Activated T-cell treated with anti-CD3 and anti-CD28 coated beads for 48 hours (primary cell): ENCODE measurements at places on chromosomes 7 and 10.
A peak's percentile ranks its signal among the peaks of the same experiment; 100 is the strongest.

DNA sequence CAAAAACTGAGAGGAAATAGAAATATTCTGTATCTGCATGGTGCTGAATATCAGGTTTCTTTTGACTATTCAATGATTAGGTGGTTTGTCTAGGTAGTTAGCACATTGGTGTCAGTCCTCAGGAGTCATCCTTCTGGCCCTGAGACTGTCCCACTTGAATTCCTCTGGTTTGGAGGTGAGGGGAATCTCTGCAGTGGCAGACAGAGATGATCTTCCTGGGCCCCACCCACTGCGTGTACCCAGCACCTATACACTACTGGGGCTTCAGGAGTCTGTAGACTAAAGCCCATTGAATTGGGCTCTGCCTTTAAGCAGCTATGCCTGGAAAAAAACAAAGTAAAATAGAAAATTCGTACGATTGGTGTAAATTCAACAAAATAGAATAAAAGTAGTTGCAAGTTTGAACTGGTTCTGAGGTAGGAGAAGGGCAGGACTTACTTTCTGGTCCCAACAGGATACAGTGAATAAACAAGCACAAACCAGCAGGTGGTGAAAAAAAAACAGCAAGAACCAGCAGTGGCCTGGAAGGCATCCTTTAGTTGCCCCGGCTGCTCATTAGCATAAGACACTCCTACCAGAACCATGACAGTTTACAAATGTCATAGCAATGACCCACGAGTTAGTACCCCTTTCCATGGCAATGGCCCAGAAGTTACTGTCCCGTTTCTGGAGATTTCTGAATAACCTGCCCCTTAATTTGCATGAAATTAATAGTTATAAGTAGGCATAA, 1.7 kb downstream of the LIPM start:
- DNase-seq, result no peak

DNA sequence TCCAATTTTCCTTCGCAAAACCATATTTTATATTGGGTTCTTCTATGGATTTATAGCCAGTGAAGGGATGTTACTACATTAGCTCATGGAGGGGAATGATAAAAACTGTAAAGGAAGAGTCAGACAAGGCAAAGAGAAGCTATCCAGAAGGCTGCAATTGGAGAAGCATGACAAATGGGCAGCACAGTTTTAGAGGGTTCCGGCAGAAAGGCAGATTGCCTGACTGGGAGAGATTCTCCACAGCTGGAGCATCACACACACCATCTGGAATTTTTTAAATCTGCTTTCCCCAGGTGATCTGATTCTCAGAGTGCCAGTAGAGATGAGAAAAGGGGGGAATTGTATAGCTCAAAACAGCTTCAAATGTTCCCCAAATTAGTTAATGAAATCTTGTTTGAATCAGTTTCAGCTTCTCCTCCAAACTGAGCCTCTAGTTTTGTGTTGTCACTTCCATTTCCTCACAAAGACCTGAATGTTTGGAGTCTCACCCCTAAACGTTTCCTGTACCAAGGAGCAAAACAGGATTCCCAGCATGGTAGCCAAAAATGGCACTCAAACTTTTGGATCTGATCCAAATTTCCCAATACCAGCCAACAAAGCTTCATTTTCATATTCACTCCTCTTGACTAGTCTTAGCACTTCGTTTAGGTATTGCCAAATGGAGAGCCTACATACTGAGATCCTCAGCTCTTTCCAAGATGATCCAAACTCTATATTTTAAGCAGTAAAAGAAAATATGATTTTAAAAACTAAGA, 177.5 kb downstream of the HPSE2 start:
- no peak for DNase-seq

DNA sequence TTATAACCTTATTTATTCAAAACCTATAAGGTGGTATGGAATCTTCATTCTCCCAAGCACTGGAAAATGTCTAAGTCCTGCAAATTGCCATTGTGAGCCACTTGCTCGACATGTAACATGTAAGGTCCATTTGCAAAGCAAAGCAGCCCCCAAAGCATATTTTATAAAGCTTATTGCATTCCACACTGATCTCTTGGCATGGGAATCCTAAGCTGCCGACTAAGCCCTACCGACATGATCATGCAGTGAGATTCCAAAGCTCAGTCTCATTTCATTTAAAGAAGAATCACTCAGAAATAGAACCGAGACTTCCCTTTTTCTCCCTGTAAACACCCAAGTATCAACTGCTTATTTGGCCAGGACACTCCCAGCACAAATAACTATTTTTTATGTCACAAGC, 333.4 kb upstream of the MYO3A start:
- DNase-seq, result no peak

DNA sequence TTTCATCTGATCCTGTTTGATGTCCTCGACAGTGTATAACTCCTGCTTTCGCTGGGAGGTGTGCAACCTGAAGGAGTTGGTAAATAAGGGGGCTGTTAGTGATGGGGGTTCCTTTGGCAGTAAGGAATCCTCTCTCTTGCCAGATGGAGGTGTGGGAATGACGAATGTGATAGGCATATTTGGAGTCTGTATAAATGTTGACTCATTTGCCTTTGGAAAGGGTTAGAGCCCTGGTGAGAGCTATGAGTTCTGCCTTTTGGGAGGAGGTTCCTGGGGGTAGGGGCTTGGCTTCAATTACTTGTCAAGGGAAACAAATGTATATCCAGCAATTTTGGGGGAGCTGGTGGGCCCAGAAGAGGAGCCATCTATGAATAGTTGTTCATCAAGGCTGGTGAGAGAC, 11.4 kb upstream of the CHST3 start:
- DNase-seq, result no peak

- no peak for DNase-seq
Observed at GRCh38 chr7:133365917-133366316, 113.0 kb downstream of the EXOC4 start.

- DNase-seq, result no peak
Observed at GRCh38 chr7:125568799-125569198, 639.2 kb upstream of the POT1 start.

GRCh38 chr10:71086439-71087080, 125.8 kb upstream of the UNC5B start:
- DNase-seq, result no peak

- no peak for DNase-seq
Observed at GRCh38 chr7:110977127-110977737, 113.7 kb upstream of the LRRN3 start.

- DNase-seq, result no peak
Observed at GRCh38 chr10:63464402-63465292, 1.1 kb downstream of the JMJD1C start.

DNA sequence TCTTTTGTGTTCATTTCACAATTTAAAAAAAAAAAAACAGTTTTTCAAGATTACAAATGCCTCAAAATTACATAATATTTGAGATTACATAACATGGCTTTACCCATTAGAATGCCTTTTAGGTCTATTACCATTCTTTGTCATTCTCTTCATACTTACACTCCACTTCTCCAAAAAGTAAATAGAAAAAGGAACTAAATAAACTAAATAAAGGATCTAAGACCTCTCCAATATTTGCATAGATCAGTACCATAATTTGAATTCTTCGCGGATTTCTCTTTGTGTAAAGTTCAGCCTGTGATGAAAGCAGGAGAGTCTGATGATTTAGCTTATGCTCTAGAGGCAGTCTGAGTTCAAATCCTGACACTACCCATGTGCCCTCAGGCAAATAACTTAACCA, 56.4 kb upstream of the C1GALT1 start:
- DNase-seq, result no peak

DNA sequence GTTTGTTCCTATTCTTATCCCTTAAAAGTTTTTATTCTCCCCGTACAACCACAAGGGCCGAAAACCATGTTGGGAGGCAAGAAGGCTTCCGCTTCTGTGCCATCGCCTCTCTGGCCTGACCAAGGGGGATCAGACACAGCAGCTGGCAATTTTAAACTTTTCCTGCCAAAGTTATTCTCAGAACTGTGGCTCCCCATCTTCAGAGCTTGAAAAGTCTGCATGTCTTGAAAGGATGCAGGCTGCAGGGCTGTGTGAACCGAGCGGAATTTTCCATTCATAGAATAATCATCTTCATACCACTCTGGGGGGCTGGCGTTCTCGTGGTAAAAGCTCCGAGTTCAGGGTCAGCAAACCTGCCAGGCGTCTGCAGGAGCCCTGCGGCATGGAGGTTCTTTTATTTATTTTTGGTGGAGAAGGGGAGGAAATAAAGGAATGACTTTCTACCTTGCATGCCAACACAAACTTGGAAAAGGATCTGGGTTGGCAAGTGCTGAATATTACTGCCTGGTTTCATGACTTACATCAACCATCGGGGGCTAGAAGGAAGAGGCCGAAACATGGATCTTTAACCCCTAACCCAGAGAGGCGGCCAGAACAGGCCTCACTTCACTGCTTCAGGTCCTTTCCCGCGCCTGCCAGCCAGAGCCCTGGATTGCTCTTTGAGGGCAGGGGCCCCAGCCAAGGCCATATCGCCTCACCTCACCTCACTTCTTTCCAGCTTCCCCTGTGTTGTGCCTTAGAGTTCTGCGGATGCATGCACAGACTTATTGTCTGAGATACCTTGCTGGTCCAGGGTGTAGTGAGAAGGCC, 3.0 kb upstream of the NANOS1 start:
- no peak for DNase-seq

- DNase-seq, result no peak
Observed at GRCh38 chr10:88499569-88500470, 83.3 kb downstream of the RNLS start.

DNA sequence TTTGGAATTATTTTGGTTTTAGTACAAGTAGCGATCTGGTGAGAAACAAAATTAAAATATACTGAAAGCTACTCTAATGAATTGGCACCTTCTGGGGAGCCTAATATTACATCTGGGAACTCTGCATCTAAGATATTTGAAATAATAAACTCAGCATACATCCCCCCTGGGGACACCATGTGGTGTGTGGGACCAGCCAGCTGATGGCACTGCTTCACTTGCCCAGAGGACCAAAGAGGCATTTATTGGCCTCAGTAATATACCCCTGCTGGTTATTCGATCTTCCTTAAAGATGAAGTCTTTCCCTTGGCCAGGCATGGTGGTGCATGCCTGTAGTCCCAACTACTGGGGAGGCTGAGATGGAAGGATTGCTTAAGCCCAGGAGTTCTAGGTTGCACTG, 195.1 kb upstream of the AUTS2 start:
- DNase-seq, result no peak

DNA sequence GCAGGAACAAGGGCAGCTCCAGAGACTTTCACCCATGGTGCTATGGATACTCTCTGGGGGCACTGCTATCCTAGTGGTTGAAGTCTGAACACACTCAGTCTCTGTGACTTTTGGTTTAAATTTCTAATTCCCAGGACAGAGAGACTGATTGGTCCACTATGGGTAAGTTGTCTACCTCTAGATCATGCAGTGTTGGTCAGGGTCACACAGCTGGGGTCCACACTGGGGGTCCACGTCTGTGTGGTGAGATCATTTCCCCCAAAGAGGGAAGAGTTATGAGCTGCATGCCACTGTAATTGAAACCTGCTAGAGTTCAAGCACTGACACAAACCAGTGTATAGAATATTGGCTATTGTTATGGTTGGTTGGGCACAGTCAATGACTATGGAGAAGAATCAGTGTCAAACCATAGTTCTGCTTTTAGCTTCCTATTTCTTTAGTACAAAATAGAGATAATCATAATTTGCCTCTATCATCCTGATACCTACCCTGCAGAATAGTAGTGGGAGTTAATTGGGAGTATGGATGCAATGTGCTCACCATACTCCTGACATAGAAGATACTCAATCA, 101.6 kb downstream of the PRTFDC1 start:
- DNase-seq, result no peak

DNA sequence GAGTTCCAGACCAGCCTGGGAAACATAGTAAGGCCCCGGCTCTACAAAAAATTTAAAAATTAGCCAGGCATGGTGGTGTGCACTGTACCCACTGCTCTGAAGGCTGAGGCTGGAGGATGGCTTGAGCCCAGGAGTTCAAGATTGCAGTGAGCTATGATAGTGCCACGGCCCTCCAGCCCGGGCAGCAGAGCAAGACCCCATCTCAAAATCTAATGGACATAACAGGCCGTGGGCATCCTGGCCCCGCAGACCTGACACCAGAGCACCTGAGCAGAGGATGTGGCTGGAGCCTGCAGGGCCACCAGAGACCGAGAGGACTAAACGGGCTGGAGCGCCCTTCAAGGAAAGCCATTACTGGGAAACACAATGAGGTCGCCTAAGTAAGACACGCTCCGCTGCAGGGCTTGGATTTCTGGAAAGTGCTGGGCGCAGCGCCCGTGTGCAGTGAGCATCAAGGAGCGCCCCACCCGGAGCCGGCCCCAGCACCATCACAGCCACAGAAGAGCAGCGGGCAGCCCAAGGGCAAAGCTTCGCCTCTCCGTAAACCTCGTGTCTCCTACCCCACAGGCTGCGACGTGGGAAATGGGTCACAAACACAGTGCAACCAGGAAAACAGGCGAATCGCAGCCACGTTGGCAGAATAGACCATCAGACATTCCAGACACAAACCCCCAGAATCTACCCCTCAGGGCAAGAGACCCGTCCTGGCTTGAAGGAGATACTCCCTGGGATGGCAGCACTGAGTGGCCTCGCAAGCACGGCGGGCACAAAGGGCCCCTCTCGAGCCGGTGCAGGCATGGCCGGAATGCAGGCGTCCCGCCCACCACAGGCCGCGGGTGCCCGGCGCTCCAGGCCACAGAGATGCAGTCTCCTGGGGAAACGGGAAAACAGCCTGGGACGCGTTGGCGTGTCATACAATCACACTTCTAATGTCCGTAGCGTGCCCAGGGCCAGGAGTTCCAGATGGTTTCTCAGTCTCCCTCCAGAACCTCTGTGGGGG, 4.9 kb downstream of the RADIL start:
- DNase-seq, result no peak

- no peak for DNase-seq
Observed at GRCh38 chr10:102649797-102650654, 5.7 kb downstream of the TRIM8 start.

- DNase-seq, result no peak
Observed at GRCh38 chr10:15231426-15231825, 62.9 kb upstream of the NMT2 start.

- DNase-seq, result no peak
Observed at GRCh38 chr10:8596929-8597472, 542.5 kb downstream of the GATA3 start.

- no peak for DNase-seq
Observed at GRCh38 chr7:36044101-36044892, 108.8 kb upstream of the EEPD1 start.

- peak; percentile 79 for DNase-seq
Observed at GRCh38 chr7:101169838-101170551, 4.6 kb upstream of the VGF start.

DNA sequence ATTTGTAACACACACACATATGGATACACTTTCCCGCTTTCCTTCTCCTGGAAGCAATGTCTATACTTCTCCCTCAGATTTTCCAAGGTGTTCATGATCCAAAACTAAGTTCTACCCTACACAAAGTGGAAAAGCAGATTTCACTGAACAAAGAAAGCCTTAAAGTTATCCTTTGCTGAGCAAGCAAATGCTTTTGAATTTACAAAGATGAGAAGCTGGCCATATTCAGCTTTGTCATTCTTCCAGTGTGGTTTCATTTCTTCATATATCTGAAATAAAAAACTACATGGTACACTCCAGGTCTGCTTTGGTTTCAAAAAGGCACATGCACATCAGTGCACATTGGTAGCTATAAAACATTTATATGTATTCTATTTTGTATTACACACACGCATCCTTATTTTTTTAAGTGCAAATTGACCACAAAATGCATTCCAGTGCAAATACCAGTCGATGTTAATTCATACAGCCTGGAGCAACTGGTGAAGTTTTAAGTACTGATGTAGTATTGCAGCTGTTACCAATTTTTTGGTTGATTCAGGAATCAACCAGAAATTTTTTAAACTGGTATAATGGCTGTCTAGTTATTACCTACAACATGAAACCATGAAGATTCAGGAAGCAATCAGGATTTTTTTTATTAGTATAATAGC, 65.5 kb upstream of the SRPK2 start:
- DNase-seq, result no peak

- no peak for DNase-seq
Observed at GRCh38 chr10:46225597-46225996, 61.2 kb upstream of the ANTXRL start.
